CD4-positive, alpha-beta memory T cell (primary cell): ENCODE measurements at places on chromosomes 1 and 21. TPM values are rescaled to one million over a fixed set of nuclear protein-coding genes. Genes with fewer than 3 reads are reported as not detected.

- DNase-seq = no peak
- no peak overlapping the region for H3K27ac ChIP-seq
- H3K4me3 ChIP-seq = no peak overlapping the region
- no peaks in the 10 kb centered on the region for H3K27me3 ChIP-seq
- no peaks in the 10 kb centered on the region for H3K36me3 ChIP-seq
- no peaks in the 10 kb centered on the region for H3K4me1 ChIP-seq
These were observed 47.2 kb downstream of the ATP6V1G3 start for GRCh38 chr1:198493329-198493728.

GRCh38 chr1:181089676-181090544 lies 1.4 kb downstream of the IER5 start:
- no peaks in the 10 kb centered on the region for H3K36me3 ChIP-seq
- peak overlapping the region; percentile 100 for H3K27ac ChIP-seq
- no peaks in the 10 kb centered on the region for H3K27me3 ChIP-seq
- peak overlapping the region; percentile 68 for H3K4me3 ChIP-seq
- H3K4me1 ChIP-seq = peaks cover 31% of the 10 kb centered on the region

- no peak overlapping the region for H3K27ac ChIP-seq
- no peaks in the 10 kb centered on the region for H3K27me3 ChIP-seq
- DNase-seq = no peak
- H3K4me1 ChIP-seq = no peaks in the 10 kb centered on the region
- H3K36me3 ChIP-seq = no peaks in the 10 kb centered on the region
These were observed 72.5 kb upstream of the SMYD2 start for GRCh38 chr1:214208460-214208859.

TFF3 gene
- not detected for polyA plus RNA-seq

DCST2 gene
- not detected for polyA plus RNA-seq

DNA sequence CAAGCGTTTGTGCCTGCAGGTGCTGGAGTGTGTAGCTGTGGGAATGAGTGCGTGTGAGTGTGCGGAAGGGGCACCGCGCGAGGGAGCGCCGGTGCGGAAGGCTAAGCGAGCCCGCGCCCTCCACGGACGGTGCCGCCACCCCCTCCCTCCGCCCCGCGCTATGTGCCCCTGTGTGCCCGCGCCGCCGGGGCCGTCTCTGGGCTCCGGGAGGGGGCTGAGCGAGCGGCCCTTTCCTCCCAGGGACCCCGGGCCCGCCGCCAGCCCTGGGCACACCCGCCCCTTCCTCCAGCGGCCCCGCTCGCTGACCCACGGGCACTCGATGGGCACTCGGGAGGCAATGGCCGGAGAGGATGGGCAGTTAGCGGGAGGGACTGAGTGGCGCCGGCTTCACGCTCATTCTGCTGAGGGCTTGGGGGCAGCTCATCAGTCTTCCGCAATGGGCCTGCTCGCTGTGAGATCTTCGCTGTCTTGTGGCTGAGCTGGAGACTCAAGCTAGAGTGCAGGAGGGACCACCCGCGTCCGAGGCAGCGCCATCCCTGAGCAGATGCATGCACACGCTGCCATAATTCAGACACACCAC lies 8.6 kb upstream of the ADGRB2 start:
- peaks cover 39% of the 10 kb centered on the region for H3K4me1 ChIP-seq
- DNase-seq = no peak
- no peak overlapping the region for H3K27ac ChIP-seq
- H3K36me3 ChIP-seq = no peaks in the 10 kb centered on the region

IL19 gene
- not detected for polyA plus RNA-seq

CRNN gene
- polyA plus RNA-seq = not detected

- no peaks in the 10 kb centered on the region for H3K4me1 ChIP-seq
- no peak overlapping the region for H3K27ac ChIP-seq
- no peak for DNase-seq
- no peak overlapping the region for H3K4me3 ChIP-seq
These were observed 7.0 kb downstream of the EPHX1 start for GRCh38 chr1:225816643-225817538.

- H3K36me3 ChIP-seq = no peaks in the 10 kb centered on the region
- no peak for DNase-seq
- H3K27ac ChIP-seq = peak overlapping the region; percentile 61
- peak overlapping the region; percentile 67 for H3K4me3 ChIP-seq
- H3K4me1 ChIP-seq = peaks cover 69% of the 10 kb centered on the region
- no peaks in the 10 kb centered on the region for H3K27me3 ChIP-seq
These were observed 1.3 kb downstream of the PFKL start for GRCh38 chr21:44301141-44301540.

DNA sequence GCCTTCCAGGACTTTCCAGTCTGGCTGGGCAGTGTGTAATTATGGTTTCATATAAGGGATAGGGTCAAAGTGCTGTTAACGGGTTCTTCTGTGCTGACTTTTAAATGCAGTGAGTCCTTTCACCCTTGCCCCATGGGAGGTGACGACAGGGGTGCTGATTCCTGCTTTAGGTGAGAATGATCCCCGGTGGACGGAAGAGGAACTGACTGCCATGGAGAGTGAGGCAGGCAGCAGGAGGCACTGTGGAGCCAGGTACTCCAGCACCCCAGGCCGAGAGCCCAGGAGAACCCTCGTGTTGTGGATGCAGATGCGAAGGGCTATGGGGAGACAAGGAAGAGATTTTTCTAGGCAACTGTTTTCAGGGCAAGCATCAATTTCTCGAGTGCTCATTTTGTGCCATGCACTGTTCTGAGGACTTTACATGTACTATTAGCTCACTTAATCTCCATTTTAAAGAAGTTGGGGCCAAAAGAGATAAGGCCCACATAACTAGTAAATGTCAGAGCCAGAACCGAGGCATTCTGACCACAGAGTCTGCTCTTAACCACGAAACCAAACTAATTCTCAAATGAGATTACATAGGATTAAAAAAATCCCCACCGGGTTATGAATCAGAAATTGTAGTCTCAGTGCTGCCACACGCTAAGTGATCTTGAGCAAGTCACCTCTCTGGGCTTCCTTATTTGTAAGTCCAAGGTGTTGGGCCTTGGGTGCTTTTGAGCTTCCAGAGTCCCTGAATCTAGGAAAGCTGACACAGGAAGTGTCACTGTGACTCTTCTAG lies 28.2 kb downstream of the STPG1 start:
- no peak overlapping the region for H3K27ac ChIP-seq
- no peak for DNase-seq
- peaks cover 19% of the 10 kb centered on the region for H3K4me1 ChIP-seq

NKAIN1 gene
- not detected for polyA plus RNA-seq

COL11A1 gene
- polyA plus RNA-seq = not detected

GRCh38 chr1:6745073-6745472 lies 40.2 kb upstream of the CAMTA1 start:
- H3K27me3 ChIP-seq = no peaks in the 10 kb centered on the region
- no peaks in the 10 kb centered on the region for H3K36me3 ChIP-seq
- no peaks in the 10 kb centered on the region for H3K4me1 ChIP-seq
- H3K27ac ChIP-seq = no peak overlapping the region
- H3K4me3 ChIP-seq = no peak overlapping the region
- no peak for DNase-seq

GRCh38 chr1:101164776-101165175 lies 72.0 kb upstream of the S1PR1 start:
- H3K36me3 ChIP-seq = no peaks in the 10 kb centered on the region
- H3K27ac ChIP-seq = no peak overlapping the region
- DNase-seq = no peak
- H3K4me3 ChIP-seq = no peak overlapping the region
- H3K4me1 ChIP-seq = no peaks in the 10 kb centered on the region
- no peaks in the 10 kb centered on the region for H3K27me3 ChIP-seq

- no peak overlapping the region for H3K27ac ChIP-seq
- H3K36me3 ChIP-seq = no peaks in the 10 kb centered on the region
- H3K4me1 ChIP-seq = no peaks in the 10 kb centered on the region
- no peak for DNase-seq
These were observed 290.5 kb downstream of the ADGRL2 start for GRCh38 chr1:82091265-82091664.

DNA sequence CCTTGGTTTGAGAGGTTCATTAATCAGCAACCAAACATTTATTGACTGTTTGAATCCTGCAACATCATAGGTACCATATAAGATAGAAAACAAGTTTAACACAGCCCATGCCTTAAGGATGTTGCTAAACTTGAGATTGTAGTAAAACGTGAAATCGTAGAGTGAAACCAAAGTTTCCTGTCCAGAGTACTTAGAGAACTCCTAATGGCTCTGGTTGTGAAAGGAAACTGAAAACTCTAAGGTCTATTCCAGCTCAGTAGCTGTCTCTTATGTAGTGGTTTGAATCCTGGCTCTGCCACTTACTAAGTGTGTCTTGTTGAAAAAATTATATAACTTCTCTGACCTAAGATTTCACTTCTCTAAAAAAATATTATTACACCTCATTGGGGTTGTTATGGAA lies 310.9 kb downstream of the NTNG1 start:
- H3K36me3 ChIP-seq = no peaks in the 10 kb centered on the region
- no peaks in the 10 kb centered on the region for H3K4me1 ChIP-seq
- H3K27ac ChIP-seq = no peak overlapping the region
- no peak overlapping the region for H3K4me3 ChIP-seq

CRP gene
- not detected for polyA plus RNA-seq

DNA sequence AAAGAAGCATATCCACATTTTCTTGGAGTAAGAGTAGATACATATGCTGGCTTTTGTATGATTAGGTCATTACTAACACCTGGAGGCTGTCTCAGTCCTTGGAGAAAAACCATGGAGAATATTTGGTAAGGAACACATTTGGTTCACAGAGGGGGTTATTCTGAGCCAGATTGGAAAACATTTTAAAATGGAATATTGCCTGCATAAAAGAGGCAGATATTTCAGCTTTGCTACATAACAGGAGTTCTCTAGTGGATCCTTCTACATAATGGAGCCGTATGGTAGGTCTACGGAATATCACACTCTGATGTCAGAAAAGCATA lies 415.1 kb downstream of the ADGRL2 start:
- H3K4me3 ChIP-seq = no peak overlapping the region
- H3K36me3 ChIP-seq = no peaks in the 10 kb centered on the region
- H3K27ac ChIP-seq = no peak overlapping the region
- no peaks in the 10 kb centered on the region for H3K27me3 ChIP-seq
- DNase-seq = no peak
- no peaks in the 10 kb centered on the region for H3K4me1 ChIP-seq

MAN1C1 gene
- 10.4 TPM for polyA plus RNA-seq

SPRR2A gene
- not detected for polyA plus RNA-seq

- DNase-seq = no peak
- H3K27ac ChIP-seq = no peak overlapping the region
- H3K4me3 ChIP-seq = no peak overlapping the region
- H3K27me3 ChIP-seq = no peaks in the 10 kb centered on the region
These were observed 38.4 kb upstream of the CDC42BPA start for GRCh38 chr1:227356620-227357146.

DNA sequence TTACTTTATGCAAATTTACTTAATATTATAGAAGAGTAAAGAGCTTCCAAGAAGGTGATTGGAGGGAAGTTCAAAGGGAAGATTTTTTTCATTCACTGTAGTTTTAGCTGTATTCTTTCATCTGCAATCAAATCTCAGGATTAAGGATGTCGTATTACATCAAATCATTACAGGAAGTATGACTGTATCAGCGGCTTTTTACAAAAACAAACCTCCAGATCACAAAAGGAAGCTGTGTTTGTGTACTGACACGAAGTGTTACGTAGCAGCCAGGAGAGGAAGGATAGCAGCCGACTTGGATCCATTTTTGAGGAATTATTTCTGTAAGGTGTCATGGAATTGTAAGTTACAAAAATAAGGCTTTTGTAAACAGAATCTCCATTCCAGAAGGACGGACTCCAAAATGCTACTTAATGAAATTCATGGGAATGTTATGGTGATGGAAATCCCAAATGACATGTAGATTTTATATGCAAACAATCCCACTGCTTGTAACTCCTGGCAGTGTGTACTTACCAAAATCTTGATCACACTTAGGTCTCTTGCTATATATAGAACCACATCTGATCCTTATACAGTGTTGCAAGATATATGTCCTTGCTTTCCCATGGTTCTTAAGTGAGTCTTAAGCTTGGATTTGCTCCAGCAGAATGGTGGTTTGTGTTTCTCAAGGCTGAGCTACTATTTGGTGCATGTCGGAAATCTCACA lies 49.8 kb downstream of the KCNJ15 start:
- DNase-seq = peak; percentile 32
- H3K36me3 ChIP-seq = no peaks in the 10 kb centered on the region
- H3K4me3 ChIP-seq = no peak overlapping the region
- H3K4me1 ChIP-seq = peaks cover 5% of the 10 kb centered on the region

DNA sequence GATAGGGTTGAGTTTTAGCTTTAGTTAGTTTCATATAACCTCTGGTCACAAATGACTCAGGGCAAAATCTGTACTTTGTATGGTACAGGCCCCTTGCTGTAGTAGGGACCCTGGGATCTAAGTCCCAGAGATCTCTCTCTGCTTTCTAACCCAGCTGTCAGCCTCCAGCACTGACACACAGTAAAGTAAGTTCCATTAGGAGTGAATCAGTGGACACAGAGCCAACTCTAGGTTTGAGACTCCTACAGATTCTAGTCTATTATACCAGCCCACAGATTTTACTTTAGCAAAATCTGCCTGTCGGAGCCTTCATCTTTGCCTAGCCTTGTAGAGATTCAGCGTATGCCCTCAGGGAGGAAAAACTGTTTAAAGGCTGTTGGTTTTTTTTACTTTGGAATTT lies 52.5 kb downstream of the ANGPTL1 start:
- no peaks in the 10 kb centered on the region for H3K36me3 ChIP-seq
- no peaks in the 10 kb centered on the region for H3K4me1 ChIP-seq
- no peak for DNase-seq
- H3K27me3 ChIP-seq = no peaks in the 10 kb centered on the region

EPHA10 gene
- polyA plus RNA-seq = not detected

DNA sequence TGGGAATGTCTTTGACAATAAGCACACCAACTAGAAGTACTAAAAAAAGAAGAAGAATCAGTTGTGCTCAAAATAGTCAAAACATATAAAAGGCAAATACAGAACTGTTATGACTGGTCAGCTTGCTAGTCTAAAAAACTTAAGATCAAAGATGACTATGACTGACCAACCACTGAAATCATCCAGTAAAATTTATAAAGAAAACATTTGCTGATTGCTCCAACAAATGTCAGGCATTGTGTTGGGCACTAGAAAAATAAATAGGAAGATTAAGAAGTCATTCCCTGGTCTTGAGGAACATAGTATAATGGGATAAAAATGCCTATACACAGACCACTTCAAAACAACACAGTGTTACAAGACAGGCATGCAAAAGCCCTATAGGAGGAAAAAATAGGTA lies 9.3 kb upstream of the ANGPTL3 start:
- no peak overlapping the region for H3K4me3 ChIP-seq
- DNase-seq = no peak
- no peaks in the 10 kb centered on the region for H3K27me3 ChIP-seq
- H3K4me1 ChIP-seq = no peaks in the 10 kb centered on the region
- H3K36me3 ChIP-seq = no peaks in the 10 kb centered on the region

MCOLN2 gene
- polyA plus RNA-seq = 6.4 TPM

GRCh38 chr1:211739671-211740411 lies 64.4 kb upstream of the NEK2 start:
- DNase-seq = peak; percentile 22
- H3K4me1 ChIP-seq = peaks cover 32% of the 10 kb centered on the region
- peak overlapping the region; percentile 34 for H3K27ac ChIP-seq
- no peaks in the 10 kb centered on the region for H3K27me3 ChIP-seq
- H3K36me3 ChIP-seq = no peaks in the 10 kb centered on the region
